ENCODE measurements at places on chromosomes 7 and 10.

DNA sequence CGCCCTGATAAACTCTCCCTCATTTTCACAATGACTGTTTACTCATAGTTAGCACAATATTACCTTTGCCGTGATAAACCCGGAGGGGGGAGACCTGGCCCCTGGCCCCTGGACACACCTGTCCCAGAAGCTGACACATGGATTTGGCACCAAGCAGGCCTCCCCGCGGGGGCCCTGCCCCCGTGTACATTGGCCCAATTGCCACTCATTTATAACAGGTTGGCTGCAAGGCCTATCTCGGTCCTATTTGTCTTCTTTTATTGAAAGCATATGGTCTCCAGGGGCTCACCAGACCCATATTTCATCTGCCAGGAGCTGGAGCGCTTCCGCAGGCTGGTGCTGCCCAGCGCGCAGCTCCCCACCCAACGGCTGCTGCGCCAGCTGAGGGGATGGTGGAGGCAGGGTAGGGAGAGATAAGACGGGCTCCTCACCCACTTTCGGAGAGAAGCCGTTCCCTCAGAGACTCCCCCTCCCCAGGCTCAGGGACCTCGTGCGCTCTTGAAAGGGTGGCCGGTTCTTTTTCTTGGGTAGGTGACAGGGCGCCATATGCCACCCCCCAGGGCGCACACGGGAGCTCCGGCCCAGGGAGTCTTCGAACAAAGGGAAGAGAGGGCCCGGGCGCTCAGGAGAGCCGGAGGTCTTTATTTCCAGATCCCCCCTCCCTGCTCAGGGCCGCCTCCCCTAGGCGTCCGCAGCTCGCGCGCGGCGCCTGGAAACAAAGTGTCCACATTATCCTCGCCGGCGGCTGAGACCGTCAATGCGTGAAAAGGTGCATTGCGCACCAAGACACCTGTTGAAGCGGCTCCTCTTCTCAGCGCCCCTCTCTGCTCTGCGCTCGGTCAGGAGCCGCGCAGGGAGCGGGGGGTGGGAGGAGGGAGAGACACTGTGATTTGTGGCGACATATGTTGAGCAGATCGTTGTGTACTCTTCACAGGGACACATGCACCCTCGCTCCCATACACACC is 4.3 kb upstream of the NEUROG3 start:
- DNase-seq, result peak; percentile 7

DNA sequence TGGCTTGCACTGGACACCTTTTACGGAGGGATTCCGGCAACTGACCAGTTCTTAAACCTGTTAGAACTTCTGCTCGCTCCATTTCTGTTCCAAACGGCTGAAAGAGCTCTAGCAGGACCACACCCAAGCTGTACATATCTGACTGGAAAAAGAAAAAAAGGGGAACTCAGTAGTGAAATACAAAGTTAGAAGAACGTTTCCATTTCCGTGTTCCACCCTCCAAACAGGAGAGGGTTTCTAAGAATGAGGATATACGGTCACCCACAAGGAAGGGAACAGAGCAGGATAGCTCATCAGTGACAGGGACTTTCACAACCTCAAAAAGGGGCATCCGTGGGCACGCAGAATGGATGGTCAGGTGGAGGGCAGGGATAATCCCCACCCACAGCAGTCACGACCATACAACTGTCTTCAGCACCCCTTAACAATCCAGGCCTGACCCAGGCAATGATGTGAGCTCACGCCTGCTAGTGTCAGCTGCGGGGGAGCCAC is 4.3 kb upstream of the ANKRD61 start:
- DNase-seq, result no peak

GRCh38 chr7:38506756-38507155 is 124.4 kb downstream of the AMPH start:
- DNase-seq, result no peak

GRCh38 chr10:58384095-58384494 is 1.1 kb upstream of the TFAM start:
- DNase-seq, result no peak

DNA sequence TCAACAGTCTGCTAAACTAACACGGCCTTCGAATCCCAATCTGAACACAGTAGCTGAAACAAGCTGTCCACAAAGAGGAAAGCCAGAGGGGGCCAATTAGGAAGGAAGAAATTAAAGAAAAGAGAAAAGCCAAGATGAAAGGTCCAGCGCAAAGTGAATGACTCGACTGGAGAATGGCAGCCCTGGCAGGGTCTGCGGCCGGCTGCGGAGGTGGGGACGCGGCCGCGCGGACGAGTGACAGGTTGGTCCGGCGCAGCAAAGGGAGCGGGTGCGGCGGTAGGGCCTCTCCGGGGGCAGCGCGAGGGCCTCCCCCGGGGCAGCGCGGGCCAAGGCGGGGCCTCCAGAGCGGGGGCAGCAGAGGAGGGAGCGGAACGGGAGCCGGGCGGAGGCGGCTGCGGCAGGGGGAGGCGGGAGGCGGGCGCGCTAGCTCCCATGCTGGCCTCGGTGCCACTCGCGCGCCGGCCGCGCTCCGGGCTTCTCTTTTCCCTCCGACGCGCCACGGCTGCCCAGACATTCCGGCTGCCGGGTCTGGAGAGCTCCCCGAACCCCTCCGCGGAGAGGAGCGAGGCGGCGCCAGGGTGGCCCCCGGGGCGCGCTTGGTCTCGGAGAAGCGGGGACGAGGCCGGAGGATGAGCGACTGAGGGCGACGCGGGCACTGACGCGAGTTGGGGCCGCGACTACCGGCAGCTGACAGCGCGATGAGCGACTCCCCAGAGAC is at the start of gene VWC2:
Gene VWC2 (plus strand): TSS at position 421 of the 718 bp plus-strand sequence. CDS start 1,798 bp downstream, outside the sequence.
- DNase-seq, result peak; percentile 41

GRCh38 chr10:85995791-85996190 is 370.8 kb downstream of the GRID1 start:
- peak; percentile 68 for DNase-seq

DNA sequence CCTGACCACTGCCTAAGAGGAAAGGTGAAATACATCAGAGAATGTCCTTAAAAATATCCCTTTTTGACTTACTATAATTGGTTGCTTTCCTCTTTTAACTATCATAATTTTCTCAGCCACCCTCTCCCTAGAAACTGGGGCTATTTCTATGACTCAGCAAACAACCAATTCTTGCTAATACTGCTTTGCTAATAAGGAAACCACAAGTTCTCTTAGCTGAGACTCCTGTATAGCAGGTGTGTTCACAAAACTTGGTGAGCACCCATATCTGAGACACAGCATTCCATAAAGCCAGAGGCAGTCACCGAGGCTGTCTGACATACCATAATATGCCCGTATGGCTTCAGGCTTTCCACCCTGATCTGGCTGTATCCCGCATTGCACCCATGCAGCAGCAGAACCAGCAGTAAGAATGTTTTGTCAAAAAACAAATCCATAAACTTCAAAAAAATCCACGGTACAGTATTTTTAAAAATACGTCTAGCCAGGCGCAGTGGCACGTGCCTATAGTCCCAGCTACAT is 191.7 kb upstream of the C7orf33 start:
- DNase-seq, result no peak

- DNase-seq, result peak; percentile 64
Observed at GRCh38 chr7:2403718-2404648, 572 bp downstream of the CHST12 start.

DNA sequence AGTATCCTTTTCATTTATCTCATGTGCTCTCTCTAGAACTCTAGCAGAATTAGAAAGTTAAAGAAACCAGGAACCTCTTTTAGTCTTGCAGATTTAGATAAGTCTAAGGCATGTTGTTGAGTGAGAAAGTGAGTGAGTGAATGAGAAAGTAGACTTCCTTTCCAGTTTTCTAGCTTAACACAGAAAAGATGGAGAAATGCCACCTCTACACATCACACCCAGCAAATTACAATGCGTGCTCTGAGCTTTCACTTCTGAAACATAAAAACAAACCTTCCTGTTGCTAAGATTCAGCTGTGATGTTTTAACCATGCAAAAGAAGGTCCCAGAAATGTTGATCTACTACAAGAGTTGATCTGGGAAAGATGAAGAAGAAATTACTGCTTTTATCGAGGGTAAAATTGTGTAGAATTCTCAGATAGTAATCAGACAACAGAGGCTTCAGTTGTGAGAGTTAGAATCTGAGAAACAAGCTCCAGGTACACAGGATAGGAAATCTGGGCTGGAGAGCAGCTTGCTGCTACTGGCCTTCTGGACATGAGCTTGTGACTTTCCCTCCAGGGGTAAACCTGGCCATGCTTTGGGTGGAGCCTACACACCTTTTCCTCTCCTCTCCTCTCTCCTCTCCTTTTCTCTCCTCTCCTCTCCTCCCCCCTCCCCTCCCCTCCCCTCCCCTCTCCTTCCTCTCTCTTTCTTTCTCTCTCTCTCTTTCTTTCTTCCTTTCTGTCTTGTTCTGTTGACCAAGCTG is 4.6 kb downstream of the CYP3A5 start:
- no peak for DNase-seq

DNA sequence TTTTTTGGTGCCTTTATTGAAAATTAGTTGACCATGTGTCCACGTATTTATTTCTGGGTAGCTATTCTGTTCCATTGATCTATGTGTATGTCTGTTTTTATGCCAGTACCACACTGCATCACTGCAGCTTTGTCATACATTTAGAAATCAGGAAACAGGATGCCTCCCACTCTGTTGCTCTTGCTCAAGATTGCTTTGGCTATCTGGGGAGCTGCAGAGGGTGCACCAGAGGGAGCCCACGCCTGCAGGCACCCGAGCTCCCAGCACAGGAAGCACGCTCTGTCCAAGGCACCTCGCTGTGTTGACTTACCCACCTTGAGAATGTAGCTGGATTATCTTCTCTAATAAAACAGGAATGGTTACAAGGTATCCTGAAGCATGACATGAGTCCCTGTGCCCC is 301.7 kb downstream of the TCERG1L start:
- no peak for DNase-seq

- DNase-seq, result no peak
Observed at GRCh38 chr7:18828260-18828993, 289.0 kb downstream of the TWIST1 start.

DNA sequence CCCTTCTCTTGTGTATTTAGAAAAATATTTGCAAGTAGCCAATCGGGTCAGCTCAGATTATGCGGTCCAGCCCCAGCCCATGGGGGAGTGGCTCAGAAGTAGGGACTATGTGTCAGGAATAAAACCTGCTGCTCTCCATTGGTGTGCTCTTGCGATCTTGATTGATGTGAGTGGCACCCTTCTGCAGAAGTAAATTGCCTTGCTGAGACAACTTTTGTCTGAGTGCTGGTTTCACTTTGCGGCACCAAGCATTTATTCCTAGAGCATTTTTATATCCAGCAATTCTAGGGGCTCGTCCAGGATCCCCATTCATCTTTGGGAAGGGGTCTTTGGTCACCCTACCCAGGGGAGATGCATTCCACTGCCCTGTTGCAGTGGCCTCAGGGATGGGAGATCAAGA is 26.1 kb upstream of the FAM221A start:
- no peak for DNase-seq

GRCh38 chr7:20777377-20778062 is 9.2 kb downstream of the SP8 start:
- no peak for DNase-seq

GRCh38 chr10:48233559-48234005 is 40.9 kb downstream of the FRMPD2 start:
- no peak for DNase-seq

- DNase-seq, result no peak
Observed at GRCh38 chr7:131186816-131187215, 140.9 kb upstream of the MKLN1 start.

GRCh38 chr10:12097791-12098190 is 29.0 kb downstream of the DHTKD1 start:
- no peak for DNase-seq

GRCh38 chr10:112775381-112775780 is 174.7 kb upstream of the TCF7L2 start:
- no peak for DNase-seq

DNA sequence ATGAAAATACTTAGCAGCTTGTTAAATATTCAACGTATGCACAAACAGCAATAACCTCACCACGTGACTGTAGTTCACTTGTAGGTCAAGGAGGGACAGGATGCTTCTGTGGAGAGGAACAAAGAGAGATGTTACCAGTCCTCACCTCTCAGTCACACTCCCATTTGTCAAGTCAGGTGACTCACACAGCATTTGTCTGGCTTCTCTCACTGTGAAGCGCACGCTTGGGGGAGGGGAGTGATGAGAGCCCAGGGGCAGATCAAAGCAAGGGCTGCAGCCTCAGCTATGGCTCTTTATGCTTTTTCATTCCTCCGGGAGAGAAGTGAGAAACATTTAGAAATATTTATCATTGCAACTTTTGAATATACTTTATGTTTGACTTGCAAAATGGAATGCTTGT is 2.9 kb upstream of the RBM20 start:
- DNase-seq, result peak; percentile 71

GRCh38 chr10:32911285-32912016 is 46.6 kb downstream of the ITGB1 start:
- DNase-seq, result no peak

DNA sequence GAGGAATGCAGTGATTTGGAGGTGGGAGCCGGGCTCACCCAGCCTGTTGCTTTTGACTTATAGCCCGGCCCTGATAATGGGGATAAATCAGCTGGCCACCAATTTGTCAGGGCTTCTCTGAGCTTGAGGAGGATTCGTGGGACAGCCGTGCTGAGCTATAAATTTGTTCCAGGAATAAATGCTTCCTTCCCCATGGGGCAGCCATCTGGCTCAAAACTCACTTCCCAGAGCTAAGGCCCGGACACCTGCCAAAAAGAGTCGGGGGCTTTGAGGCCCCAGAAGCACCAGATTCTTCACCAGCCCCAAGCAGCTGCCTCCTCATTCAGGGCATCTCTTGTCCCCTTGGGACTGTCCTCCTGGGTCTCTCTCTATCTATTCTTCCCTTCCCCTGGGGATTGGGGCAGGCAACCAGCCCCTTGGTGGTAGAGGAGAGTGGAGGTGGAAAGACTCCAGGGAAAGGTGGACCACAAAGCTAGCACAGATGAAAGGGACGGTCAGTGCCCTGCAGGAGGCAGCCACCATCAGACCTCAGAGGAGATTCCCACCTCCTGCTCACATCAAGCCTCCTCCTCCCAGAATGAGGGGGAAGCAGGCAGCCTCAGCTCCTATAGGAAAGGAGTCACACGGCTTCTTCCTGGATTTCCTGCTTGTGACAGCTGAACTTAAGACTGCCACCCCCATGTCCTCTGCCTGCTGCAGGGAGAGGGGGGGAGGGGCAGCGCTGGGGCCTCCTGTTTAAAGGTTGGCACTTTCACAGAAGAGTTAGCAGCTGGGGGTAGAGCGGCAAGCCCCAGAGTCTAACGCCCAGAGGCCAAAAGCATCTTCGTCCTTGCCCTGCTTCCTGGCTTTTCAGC is 44.2 kb upstream of the LRRC4 start:
- peak; percentile 40 for DNase-seq

All from NCI-H82 (cell line).